ENCODE measurements at places on chromosomes 3 and 15.

GRCh38 chr3:10505050-10505790 lies at the start of gene ATP2B2:
TSS of gene ATP2B2 (minus strand) at chr3:10505586. CDS start at chr3:10449543, 56,043 bp downstream.
- DNase-seq = no peak

DNA sequence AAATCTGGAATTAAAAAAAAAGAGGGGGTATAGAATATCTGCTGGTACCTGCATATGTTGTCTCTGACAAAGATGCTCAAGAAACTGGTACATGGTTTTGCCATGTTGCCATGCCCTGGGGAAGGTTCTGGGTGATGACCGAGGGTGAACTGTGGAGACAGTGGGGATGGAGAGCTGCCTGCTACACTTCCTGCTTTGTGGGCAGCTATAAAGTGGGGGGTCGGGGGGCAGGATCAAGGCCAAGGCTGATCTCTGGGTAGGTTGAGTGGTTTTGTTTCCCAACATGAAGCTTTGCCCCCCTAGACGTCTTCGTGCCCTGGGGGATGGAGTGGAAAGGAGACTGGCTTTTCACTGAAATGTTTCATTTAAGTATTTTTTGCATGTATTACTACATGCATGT lies 74.6 kb downstream of the IQSEC1 start:
- DNase-seq = no peak

DNA sequence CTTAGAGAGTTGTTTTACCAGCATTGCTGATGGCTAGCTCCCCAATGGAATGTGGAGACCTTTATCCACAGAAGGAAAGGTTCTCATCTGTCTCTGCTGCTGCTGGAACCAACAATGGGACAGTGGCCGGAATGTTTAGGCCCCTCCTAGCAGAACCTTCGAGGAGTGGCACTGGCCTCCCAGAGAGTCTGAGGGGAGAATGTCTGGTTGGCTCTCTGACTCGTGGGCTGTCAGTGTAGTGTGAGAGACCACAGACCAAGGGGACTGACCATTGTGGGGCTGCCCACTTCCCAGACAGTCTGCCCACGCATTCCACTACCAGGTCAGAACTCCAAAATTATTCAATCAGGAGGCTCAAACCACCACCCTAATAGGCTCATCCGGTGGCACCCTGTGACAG lies 5.1 kb downstream of the RASL12 start:
- no peak for DNase-seq

- no peak for DNase-seq
Measured at GRCh38 chr15:26521130-26521529, 251.7 kb downstream of the GABRB3 start.

- no peak for DNase-seq
Measured at GRCh38 chr3:127152684-127153505, 40.0 kb upstream of the PRR23E start.
